ENCODE measurements at places on chromosomes 2 and 18.

DNA sequence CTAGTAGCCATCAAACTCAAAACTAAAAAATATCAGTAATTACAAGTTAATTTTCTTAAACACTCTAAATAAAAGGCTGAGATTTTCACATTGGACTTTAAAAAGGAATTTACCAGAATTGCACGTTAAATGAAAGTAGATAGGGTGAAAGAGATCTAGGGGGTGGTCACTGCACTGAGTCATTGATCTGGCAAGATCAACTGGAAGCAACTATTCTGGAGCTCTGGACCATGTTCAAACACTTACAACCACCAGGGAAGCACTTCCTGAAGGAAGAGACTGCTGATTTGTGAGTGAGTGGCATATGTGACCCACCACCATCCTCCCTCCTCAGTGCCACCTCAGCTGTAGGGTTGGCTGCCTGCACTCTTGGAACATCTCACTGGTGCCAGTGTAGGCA is 111.8 kb downstream of the UGGT1 start:
- DNase-seq, result no peak

- no peak for DNase-seq
Measured at GRCh38 chr2:85319796-85320195, 8.0 kb downstream of the TGOLN2 start.

- DNase-seq, result no peak
Measured at GRCh38 chr2:180670302-180671003, 310.0 kb upstream of the UBE2E3 start.

GRCh38 chr2:130901061-130901460 is 64.3 kb downstream of the ARHGEF4 start:
- no peak for DNase-seq

- DNase-seq, result no peak
Measured at GRCh38 chr2:202604699-202605098, 30.1 kb upstream of the FAM117B start.

- no peak for DNase-seq
Measured at GRCh38 chr18:36454848-36455458, 157.4 kb downstream of the FHOD3 start.

- no peak for DNase-seq
Measured at GRCh38 chr2:153497938-153498629, 19.5 kb upstream of the RPRM start.

GRCh38 chr2:31433541-31433940 is 19.0 kb upstream of the XDH start:
- DNase-seq, result no peak

DNA sequence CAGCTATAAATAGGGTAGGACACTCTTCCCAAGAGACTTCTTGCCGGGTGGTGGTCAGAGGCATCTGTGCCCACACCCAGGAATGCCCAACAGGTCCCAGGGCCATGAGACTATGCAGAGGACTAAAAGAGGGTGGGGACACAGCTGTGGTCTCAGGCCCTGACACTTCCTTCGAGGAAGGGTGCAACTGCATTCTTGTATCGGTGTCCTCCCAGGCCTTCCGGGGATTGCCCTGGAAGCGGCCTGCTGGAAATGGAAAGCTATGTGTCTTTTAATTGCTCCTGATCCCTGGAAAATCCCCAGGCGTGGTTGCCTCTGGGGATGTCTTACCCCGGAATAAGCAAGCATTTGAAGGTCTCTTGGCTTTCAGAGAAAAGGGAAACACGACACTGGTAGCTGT is 176.7 kb downstream of the SOX11 start:
- DNase-seq, result no peak

Data from GM10248 (cell line).